Thyroid gland (tissue), 4 donors: ENCODE measurements at places on chromosomes 16 and 17. TPM values are rescaled to one million over a fixed set of nuclear protein-coding genes. Genes with fewer than 3 reads are reported as not detected.

The BRIP1 gene
- 0.40 TPM for total RNA-seq

The SLC5A10 gene
- total RNA-seq, result not detected

The PLA2G10 gene
- total RNA-seq, result not detected

The KRT32 gene
- total RNA-seq, result not detected

GRCh38 chr17:19331134-19331533 lies 31.4 kb downstream of the B9D1 start:
- peak; percentile 70 for DNase-seq
- H3K4me3 ChIP-seq, result no peak overlapping the region
- H3K27ac ChIP-seq, result no peak overlapping the region
- no peaks in the 10 kb centered on the region for H3K36me3 ChIP-seq
- H3K4me1 ChIP-seq, result peaks cover 3% of the 10 kb centered on the region

GRCh38 chr17:17531156-17531555 lies 35.0 kb upstream of the RASD1 start:
- no peak overlapping the region for H3K27ac ChIP-seq
- no peak overlapping the region for H3K4me3 ChIP-seq
- no peak for DNase-seq

- H3K4me1 ChIP-seq, result no peaks in the 10 kb centered on the region
- no peak overlapping the region for H3K27ac ChIP-seq
- H3K4me3 ChIP-seq, result no peak overlapping the region
These were observed 47.5 kb downstream of the SLC6A2 start for GRCh38 chr16:55703003-55704001.

- no peaks in the 10 kb centered on the region for H3K27me3 ChIP-seq
- H3K4me1 ChIP-seq, result no peaks in the 10 kb centered on the region
- H3K27ac ChIP-seq, result no peak overlapping the region
- DNase-seq, result peak; percentile 75
- H3K4me3 ChIP-seq, result no peak overlapping the region
- H3K36me3 ChIP-seq, result no peaks in the 10 kb centered on the region
These were observed 14.8 kb upstream of the MARVELD3 start for GRCh38 chr16:71610936-71611871.

DNA sequence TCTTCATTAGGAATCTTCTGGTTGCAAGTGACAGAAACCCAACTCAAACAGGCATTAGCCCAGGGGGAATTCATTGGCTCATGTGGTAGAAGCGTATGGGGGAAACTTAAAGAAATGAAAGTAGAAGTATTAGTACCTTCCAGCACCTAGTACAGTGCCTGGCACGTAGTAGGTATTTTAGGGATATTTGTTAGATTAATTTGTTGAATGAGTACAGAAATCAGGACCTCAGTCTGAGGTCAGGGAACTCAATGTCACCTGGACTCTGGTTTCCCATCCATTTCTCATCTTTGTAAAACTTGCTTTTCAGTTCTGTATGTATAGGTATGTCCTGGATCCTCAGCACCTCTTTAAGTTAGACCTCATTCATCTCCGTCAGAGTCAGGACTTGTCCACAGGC lies 32.5 kb downstream of the TMC5 start:
- H3K27ac ChIP-seq, result no peak overlapping the region
- H3K4me3 ChIP-seq, result no peak overlapping the region
- DNase-seq, result no peak
- no peaks in the 10 kb centered on the region for H3K4me1 ChIP-seq
- no peaks in the 10 kb centered on the region for H3K36me3 ChIP-seq
- H3K27me3 ChIP-seq, result no peaks in the 10 kb centered on the region

- DNase-seq, result no peak
- H3K27ac ChIP-seq, result no peak overlapping the region
- no peak overlapping the region for H3K4me3 ChIP-seq
- no peaks in the 10 kb centered on the region for H3K36me3 ChIP-seq
These were observed 6.8 kb downstream of the ERN1 start for GRCh38 chr17:64123114-64123513.

The CNGB1 gene
- total RNA-seq, result not detected

GRCh38 chr17:63477480-63478440 lies 899 bp downstream of the ACE start:
- no peaks in the 10 kb centered on the region for H3K27me3 ChIP-seq
- peaks cover 43% of the 10 kb centered on the region for H3K4me1 ChIP-seq
- no peaks in the 10 kb centered on the region for H3K36me3 ChIP-seq

GRCh38 chr17:18925187-18925586 lies 26.8 kb upstream of the SLC5A10 start:
- DNase-seq, result no peak
- H3K4me3 ChIP-seq, result no peak overlapping the region
- peaks cover 14% of the 10 kb centered on the region for H3K36me3 ChIP-seq
- H3K27ac ChIP-seq, result no peak overlapping the region
- no peaks in the 10 kb centered on the region for H3K27me3 ChIP-seq

DNA sequence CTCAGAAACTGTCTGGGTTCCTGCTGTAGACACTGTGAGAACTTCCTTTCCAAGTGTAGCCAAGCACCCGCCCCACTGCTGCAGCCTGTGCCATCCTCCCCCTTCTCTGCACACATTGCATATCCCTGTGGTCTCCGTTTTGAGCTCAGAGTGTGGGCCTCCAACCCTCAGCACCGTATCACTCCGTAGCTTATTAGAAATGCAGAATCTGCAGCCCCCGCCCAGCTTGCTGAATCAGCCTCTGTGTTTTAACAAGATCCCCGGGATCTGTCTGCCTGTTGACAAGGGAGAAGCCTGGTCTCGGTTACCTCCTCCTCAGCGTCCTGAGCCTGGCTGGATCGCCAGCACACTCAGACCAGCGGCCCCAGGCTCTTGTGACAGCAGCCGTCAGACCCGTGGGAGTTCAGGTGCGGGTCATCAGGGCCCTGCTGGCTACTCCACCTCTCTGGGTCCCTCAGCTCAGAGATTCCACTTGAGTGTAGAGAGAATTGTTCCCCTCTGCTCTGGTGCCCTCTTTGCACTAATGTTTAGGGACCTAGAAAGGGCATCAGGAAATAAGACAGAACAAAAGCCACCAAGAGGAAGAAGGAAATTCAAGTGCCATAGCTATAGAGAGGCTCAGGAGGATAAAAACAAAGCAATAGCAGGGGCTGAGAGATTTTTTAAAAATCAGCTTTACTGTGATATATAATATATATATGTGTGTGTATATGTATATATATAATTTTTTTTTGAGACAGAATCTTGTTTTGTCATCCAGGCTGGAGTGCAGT lies 92.3 kb downstream of the PITPNC1 start:
- H3K36me3 ChIP-seq, result no peaks in the 10 kb centered on the region
- H3K27ac ChIP-seq, result no peak overlapping the region
- no peaks in the 10 kb centered on the region for H3K4me1 ChIP-seq
- no peaks in the 10 kb centered on the region for H3K27me3 ChIP-seq
- H3K4me3 ChIP-seq, result no peak overlapping the region

GRCh38 chr17:49572806-49573420 lies 2.8 kb upstream of the NXPH3 start:
- H3K4me1 ChIP-seq, result peaks cover 37% of the 10 kb centered on the region
- no peaks in the 10 kb centered on the region for H3K27me3 ChIP-seq
- no peaks in the 10 kb centered on the region for H3K36me3 ChIP-seq
- H3K4me3 ChIP-seq, result no peak overlapping the region
- no peak overlapping the region for H3K27ac ChIP-seq
- DNase-seq, result no peak

DNA sequence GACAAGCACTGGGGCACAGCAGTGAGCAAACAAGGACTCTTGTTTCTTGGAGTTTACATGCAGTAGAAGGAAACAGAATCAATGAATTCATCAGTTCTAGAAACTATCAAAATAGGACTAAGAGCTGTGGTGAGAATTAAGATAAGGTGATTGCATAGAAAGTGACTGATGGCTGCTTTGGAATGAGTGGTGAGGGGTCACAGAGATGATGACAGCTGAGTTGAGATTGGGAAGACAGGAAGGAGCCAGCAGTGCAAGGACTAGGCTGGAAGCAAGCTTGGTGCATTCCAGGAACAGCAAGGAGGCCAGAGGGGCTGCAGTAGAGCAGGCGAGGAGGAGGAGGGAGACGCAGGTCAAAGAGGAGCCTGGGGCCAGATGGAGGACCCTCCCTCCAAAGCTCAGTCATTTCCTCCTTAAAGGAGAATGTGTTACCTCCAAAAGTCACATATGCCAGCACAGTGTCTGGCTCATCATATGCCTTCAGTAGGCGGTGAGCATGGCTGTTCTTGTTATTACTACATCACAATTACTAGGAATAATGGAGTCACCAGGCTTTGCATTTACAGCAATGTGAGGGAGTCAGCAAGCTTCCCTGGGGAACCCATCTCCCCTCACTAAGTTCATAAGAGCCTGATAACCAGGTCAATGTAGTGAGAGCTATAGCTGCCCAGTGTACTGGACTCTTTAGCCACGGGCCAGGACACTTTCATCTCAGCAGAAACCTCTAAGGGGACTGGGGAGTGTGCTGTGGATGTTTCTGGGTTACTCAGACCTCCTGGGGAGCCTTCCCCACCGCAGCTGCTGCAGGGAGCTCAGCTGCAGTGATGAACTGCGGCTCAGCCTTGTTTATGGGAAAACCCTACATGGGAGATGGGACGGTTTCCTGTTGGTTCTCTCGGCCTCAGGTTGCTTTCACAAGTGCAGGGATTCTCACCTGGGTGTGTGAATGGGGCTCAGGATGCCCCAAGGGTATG lies 157.2 kb downstream of the SEC14L1 start:
- no peak overlapping the region for H3K27ac ChIP-seq
- no peak for DNase-seq
- no peaks in the 10 kb centered on the region for H3K36me3 ChIP-seq
- H3K27me3 ChIP-seq, result no peaks in the 10 kb centered on the region
- peaks cover 10% of the 10 kb centered on the region for H3K4me1 ChIP-seq

GRCh38 chr16:89623511-89624261 lies 10.2 kb downstream of the DPEP1 start:
- H3K4me1 ChIP-seq, result no peaks in the 10 kb centered on the region
- H3K36me3 ChIP-seq, result no peaks in the 10 kb centered on the region
- H3K4me3 ChIP-seq, result no peak overlapping the region
- H3K27ac ChIP-seq, result no peak overlapping the region

- no peaks in the 10 kb centered on the region for H3K36me3 ChIP-seq
- H3K4me3 ChIP-seq, result no peak overlapping the region
- peaks cover 4% of the 10 kb centered on the region for H3K4me1 ChIP-seq
- H3K27me3 ChIP-seq, result no peaks in the 10 kb centered on the region
- no peak for DNase-seq
These were observed 13.2 kb downstream of the CNTNAP1 start for GRCh38 chr17:42695500-42695899.

- no peaks in the 10 kb centered on the region for H3K36me3 ChIP-seq
- DNase-seq, result no peak
- H3K27me3 ChIP-seq, result no peaks in the 10 kb centered on the region
- peaks cover 23% of the 10 kb centered on the region for H3K4me1 ChIP-seq
These were observed 131.4 kb downstream of the WWOX start for GRCh38 chr16:78230832-78231231.

DNA sequence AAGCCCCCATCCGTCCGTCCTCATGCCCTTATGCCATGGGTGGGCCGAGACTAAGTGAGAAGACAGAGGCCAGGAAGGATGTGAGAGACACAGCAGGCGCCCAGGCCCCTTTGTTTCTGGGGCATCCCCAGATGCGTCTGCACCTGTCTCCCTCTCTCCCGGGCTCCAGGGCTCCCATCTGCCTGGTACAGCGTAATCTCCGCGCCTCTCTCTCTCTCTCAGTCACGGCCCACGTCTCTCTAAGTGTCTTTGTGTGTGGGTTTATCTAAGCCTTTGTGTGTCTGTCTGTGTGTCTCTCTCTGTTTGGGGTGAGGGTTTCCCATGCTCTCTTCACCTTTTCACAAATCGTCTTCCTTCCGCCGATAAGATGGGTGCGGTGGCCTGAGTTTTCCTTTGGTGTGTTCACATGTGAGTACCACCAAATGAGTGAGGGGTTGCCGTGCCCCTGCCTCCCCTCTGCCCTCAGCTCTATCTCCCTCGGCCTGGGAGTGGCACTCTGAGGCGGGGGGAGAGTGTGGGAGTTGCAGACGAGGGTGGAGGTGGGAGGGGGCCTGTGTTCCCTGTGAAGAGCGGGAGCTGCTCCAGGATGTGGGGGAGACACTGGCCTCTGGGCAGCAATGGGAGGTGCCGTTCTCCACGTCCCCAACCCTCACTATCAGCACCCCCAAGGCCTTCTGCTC lies 25.8 kb upstream of the ABCC3 start:
- no peaks in the 10 kb centered on the region for H3K36me3 ChIP-seq
- H3K27ac ChIP-seq, result no peak overlapping the region
- no peaks in the 10 kb centered on the region for H3K27me3 ChIP-seq
- H3K4me1 ChIP-seq, result peaks cover 30% of the 10 kb centered on the region

- DNase-seq, result no peak
- no peak overlapping the region for H3K4me3 ChIP-seq
- no peaks in the 10 kb centered on the region for H3K4me1 ChIP-seq
- no peak overlapping the region for H3K27ac ChIP-seq
These were observed 135.4 kb downstream of the TMEM132E start for GRCh38 chr17:34714475-34715410.

- DNase-seq, result no peak
- no peak overlapping the region for H3K27ac ChIP-seq
- no peaks in the 10 kb centered on the region for H3K4me1 ChIP-seq
These were observed 85.5 kb upstream of the MSI2 start for GRCh38 chr17:57170866-57171265.

DNA sequence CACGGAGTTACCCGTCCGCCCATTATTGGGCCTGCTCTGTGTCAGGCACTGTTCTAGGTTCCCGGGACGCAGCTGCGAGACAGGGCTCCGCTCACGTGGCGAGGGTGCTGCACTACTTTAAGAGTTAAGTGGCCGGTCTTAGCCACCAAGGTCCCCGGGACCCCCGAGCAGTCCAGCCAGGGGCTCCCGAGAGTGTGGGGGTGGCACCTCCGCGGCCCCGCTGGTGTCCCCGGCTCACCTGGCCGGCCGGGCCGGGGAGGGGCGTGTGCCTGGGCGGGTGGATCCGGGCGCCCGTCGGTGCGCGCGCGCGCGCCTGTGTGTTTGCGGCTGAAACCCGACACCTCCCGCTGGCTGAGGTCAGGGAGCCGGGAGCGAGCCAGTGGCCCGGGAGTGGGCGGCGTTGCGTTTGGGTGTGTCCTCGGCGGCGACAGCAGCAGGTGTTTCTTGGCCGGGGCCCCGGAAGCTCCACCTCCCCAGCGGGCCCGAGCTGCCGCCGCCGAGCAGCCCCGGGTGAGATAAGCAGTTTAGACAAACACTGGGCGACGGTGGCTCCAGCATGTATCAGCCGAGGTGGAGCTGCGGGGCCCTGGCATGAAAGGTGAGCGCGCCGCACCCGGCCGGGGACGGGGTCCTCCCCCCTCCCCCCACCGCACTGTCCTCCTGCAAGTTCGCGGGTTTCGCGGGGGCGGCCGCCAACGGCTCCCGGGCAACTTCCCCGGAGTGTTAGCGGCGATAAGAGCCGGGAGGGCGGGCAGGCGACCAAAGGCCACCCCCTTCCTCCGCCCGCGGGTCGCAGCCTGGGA lies at the start of gene GSE1:
GSE1 (plus strand) TSS at position 522 of the 803 bp plus-strand sequence; CDS start at position 592, 70 bp downstream.
- H3K4me1 ChIP-seq, result peaks cover 71% of the 10 kb centered on the region
- DNase-seq, result peak; percentile 99
- H3K27me3 ChIP-seq, result no peaks in the 10 kb centered on the region
- H3K27ac ChIP-seq, result peak within 1 kb of the TSS; percentile 96
- H3K4me3 ChIP-seq, result peak within 1 kb of the TSS; percentile 71

- no peaks in the 10 kb centered on the region for H3K36me3 ChIP-seq
- peak; percentile 24 for DNase-seq
- H3K4me3 ChIP-seq, result no peak overlapping the region
- no peak overlapping the region for H3K27ac ChIP-seq
These were observed 12.2 kb upstream of the LONP2 start for GRCh38 chr16:48231727-48232492.

The SLC16A11 gene
- total RNA-seq, result 5.4 TPM

The KCNH4 gene
- total RNA-seq, result not detected

- H3K4me3 ChIP-seq, result no peak overlapping the region
- DNase-seq, result no peak
- no peaks in the 10 kb centered on the region for H3K27me3 ChIP-seq
- H3K36me3 ChIP-seq, result no peaks in the 10 kb centered on the region
- peaks cover 7% of the 10 kb centered on the region for H3K4me1 ChIP-seq
These were observed 6.3 kb upstream of the FOXN1 start for GRCh38 chr17:28499684-28500357.

The GOSR1 gene
- 36.3 TPM for total RNA-seq

The FBXO39 gene
- not detected for total RNA-seq
